ENCODE measurements at places on chromosomes 2 and 18. TPM values are rescaled to one million over a fixed set of nuclear protein-coding genes. Genes with fewer than 3 reads are reported as not detected.

- H3K4me1 ChIP-seq: peaks cover 5% of the 10 kb centered on the region
- H3K4me3 ChIP-seq: no peak overlapping the region
- H3K27me3 ChIP-seq: no peaks in the 10 kb centered on the region
- peak overlapping the region; percentile 74 for H3K27ac ChIP-seq
- DNase-seq: peak; percentile 83
Measured at GRCh38 chr2:179460181-179460929, 195.7 kb upstream of the SESTD1 start.

DNA sequence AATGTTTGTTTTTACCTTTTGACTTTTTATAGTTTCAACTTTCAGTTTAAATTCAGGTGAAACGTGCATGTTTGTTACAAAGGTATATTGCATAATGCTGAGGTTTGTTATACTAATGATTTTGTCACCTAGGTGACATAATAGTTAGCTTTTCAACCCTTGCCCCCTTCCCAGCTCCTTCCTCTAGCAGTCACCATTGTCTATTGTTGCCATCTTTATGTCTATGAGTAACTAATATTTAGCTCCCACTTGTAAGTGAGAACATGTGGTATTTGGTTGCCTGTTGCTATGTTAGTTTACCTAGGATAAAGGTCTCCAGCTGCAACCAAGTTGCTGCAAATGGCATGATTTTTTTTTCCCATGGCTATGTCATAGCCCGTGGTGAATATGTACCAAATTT, 322.3 kb upstream of the SETBP1 start:
- no peak overlapping the region for H3K27ac ChIP-seq
- no peak for DNase-seq
- no peaks in the 10 kb centered on the region for H3K4me1 ChIP-seq
- H3K36me3 ChIP-seq: no peaks in the 10 kb centered on the region
- no peaks in the 10 kb centered on the region for H3K27me3 ChIP-seq

GRCh38 chr2:141589314-141589713, 541.5 kb downstream of the LRP1B start:
- H3K27ac ChIP-seq: no peak overlapping the region
- no peak for DNase-seq
- no peaks in the 10 kb centered on the region for H3K4me1 ChIP-seq
- H3K4me3 ChIP-seq: no peak overlapping the region

DNA sequence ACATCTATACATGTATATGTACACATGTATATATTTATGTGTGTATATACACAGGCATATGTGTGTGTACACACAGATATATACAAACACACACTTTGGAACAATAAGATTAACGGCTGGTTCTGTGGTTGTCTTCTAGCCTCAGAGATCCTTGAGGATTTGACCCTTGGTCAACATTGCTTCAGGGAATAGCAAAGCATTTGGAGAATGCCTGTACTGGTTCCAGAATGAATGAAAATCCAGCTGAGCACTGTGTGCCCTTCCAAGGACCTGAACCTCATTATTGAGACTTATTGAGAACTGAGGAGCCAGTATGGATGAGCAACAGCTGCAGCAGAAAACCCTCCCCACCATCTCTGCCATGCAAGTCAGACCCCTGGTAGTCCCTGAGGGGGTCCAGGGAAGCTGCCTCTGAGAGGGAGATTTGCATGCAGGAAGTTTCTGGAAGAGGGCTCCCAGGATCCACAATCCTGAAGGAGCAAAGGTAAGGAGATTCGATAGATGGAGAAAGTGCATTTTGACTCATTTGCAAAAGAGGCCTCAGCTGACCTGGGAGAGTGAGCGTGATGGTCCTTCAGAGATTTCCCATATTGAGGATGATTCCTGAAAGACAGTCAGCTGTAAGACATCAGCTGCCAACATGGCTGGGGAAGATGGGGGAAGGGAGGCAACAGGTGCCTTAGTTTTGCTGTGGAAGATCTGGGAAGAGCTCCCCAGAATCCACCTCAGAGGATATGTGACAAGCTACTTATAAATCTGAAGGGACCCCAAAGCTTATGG, 166.6 kb upstream of the NCKAP5 start:
- DNase-seq: no peak
- H3K4me1 ChIP-seq: no peaks in the 10 kb centered on the region
- no peak overlapping the region for H3K27ac ChIP-seq
- no peak overlapping the region for H3K4me3 ChIP-seq
- no peaks in the 10 kb centered on the region for H3K27me3 ChIP-seq

- no peak overlapping the region for H3K27ac ChIP-seq
- H3K4me1 ChIP-seq: no peaks in the 10 kb centered on the region
- no peaks in the 10 kb centered on the region for H3K36me3 ChIP-seq
- no peaks in the 10 kb centered on the region for H3K27me3 ChIP-seq
Measured at GRCh38 chr2:1438972-1439371, 25.7 kb downstream of the TPO start.

- H3K36me3 ChIP-seq: no peaks in the 10 kb centered on the region
- no peak overlapping the region for H3K27ac ChIP-seq
Measured at GRCh38 chr2:206936843-206937230, 2.5 kb upstream of the CPO start.

DNA sequence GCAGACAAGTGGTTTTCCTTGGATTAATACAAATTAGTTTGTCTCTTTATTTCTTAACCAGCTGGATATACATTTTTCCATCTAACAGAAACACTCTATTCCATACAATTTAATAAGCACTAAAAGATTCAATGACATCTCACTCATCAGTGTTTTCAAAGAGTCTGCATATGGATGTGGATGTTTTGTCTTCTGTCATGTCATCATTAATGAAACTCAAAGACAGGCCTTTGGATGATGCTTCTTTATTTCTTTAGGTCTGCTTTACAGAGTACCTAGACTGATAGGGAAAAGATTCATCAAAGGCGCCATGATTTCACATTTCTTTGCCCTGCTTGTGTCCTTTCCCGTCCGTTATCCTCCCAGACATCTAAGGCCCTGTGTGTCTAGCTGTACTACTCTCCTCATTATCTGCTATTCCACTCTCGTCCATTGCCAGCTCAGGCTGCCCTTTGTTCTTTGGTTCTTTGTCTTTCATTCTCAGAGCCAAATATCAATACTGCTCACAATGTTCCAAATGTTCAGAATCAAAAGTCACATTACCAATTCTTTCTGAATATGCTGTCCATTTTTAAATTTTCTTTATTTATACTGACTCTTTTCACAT, 232.3 kb upstream of the CHAC2 start:
- H3K4me1 ChIP-seq: no peaks in the 10 kb centered on the region
- H3K4me3 ChIP-seq: no peak overlapping the region
- no peaks in the 10 kb centered on the region for H3K36me3 ChIP-seq
- DNase-seq: no peak
- no peaks in the 10 kb centered on the region for H3K27me3 ChIP-seq

- H3K27me3 ChIP-seq: no peaks in the 10 kb centered on the region
- no peak overlapping the region for H3K4me3 ChIP-seq
- no peak overlapping the region for H3K27ac ChIP-seq
- no peak for DNase-seq
- H3K36me3 ChIP-seq: no peaks in the 10 kb centered on the region
- no peaks in the 10 kb centered on the region for H3K4me1 ChIP-seq
Measured at GRCh38 chr2:214169736-214170135, 241.1 kb upstream of the VWC2L start.

DNA sequence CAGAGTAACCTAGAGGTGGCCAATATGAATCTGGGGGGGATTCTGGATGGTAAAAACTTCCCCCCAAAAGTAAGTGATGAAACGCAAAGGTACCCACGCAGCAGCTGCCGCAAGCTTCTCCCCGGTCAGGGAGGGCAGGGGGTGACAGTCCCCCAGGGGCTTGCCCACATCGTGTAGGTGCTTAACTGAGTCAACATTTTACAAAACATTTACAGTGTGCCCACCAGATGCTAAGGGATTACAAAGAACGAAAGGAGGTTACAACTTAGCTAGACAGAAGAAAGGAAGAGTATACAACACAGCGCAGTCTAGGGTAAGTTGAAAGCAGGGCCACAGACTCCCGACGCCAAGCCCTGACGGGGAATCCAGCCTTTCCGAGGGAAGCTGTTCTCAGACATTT, 45.6 kb downstream of the LPIN2 start:
- no peak overlapping the region for H3K27ac ChIP-seq
- no peaks in the 10 kb centered on the region for H3K27me3 ChIP-seq
- no peak overlapping the region for H3K4me3 ChIP-seq
- no peaks in the 10 kb centered on the region for H3K4me1 ChIP-seq

- H3K4me3 ChIP-seq: peak overlapping the region; percentile 23
- peak overlapping the region; percentile 84 for H3K27ac ChIP-seq
- no peaks in the 10 kb centered on the region for H3K27me3 ChIP-seq
- DNase-seq: peak; percentile 89
- H3K4me1 ChIP-seq: peaks cover 76% of the 10 kb centered on the region
Measured at GRCh38 chr18:70337139-70337972, 48.5 kb downstream of the SOCS6 start.

DNA sequence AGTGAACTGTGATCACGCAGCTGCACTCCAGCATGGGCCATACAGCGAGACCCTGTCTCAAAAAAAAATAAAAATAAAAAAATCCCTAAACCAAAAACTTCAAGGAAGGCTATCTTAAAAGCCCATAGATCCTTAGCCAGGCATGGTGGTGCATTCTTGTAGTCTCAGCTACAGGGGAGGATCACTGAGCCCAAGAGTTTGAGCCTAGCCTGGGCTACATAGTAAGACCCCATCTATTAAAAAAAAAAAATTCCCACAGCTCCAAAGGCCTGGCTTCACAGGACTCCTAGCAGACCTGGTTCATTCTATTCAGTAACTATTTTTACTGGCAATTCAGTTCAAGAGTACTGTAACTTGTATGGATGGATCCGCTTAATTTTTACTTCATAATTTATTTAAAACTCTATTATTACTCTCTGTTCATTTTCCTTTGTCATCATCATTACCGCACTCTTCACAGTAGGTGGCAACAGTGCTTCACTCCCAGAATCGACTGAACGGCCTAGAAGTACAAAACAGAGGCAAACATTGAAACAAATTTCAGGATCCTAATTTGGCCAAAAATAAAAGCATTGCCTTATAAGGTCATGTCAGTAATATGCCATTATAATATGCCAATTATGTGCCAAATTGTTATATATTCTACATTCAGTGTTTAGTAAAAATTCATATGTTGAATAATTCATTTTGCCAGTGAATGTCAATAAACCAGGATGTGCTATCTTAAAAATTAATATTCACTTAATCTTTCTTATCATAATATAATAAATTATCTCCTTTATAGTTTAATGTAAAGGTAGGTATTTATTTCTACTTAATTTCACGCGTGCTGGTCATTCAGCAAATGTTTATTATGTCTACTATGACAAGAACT, 14.3 kb upstream of the STAM2 start:
- H3K4me3 ChIP-seq: no peak overlapping the region
- no peaks in the 10 kb centered on the region for H3K4me1 ChIP-seq
- peak; percentile 48 for DNase-seq
- H3K36me3 ChIP-seq: no peaks in the 10 kb centered on the region
- H3K27me3 ChIP-seq: no peaks in the 10 kb centered on the region

DNA sequence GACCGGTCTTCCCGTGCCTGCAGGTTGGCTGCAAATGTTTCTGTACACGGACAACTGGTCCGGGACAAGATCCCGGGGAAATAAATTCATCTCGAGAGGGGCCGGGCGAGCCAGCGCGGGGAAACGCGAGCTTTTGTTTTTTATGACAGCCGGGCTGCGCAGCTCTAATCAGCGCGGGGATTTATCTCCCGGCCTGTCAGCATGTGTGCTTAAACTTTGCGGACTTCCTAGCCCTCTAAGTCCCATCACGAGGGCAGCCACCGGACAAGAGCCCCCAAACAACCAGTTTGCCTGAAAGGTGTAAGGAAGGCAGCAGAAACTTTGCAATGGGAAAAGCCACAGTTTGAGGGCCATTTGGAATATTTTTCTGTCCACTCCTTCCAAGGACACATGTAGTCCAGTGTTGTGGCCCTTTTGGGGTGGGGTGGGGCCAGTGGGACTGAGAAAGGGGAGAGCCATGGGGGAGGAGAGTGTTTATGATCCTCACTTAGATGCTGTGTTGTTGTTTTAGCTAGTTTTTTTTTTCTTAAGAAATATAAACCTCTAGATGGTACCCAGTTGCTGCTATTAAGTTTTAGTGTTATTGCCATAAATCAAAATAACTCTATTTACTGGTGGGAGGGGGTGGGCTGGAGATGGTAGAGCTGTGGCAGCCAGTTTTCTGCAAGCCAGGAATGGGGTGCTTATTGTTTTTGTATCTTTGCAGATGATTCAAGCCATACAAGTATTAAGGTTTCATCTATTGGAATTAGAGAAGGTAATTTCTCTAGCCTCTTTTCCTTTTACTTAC, 6.0 kb downstream of the MEIS1 start:
- no peak overlapping the region for H3K27ac ChIP-seq
- no peaks in the 10 kb centered on the region for H3K36me3 ChIP-seq
- H3K4me3 ChIP-seq: no peak overlapping the region
- no peak for DNase-seq
- H3K27me3 ChIP-seq: no peaks in the 10 kb centered on the region
- H3K4me1 ChIP-seq: no peaks in the 10 kb centered on the region

DNA sequence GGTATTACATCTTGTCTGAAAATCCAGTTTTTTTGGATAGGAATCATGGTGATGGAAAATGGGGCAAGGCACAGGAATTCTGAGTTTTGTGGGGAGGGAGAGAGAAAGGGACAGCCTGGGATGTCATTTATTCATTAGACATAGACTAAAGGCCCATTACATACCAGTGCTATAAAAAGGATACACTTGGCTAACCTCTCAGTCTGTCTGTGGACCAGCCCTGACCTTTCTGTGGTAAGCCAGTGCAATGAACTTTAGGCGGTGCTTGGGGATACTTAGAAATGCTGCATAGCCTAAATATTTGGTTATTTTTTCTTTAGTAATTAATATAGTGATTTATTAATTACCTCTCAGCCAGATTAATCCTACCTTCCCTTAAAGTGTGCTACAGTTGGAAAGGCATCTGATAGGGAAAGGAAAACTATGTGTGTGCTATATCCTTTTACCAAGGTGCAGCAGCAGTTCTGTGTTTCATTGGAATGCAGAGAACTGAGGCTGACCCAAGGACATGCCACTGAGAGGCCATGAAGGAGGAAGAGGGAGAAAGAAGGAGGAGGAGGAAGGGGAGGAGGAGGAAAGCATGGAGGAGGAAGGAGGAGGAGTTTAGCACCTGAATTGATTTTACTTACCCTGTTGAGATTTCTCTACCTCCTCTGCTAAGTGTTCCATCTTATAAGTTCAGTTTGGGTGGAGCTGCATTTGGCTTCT, 37.5 kb downstream of the KCNS3 start:
- no peaks in the 10 kb centered on the region for H3K4me1 ChIP-seq
- no peak overlapping the region for H3K4me3 ChIP-seq
- H3K27me3 ChIP-seq: no peaks in the 10 kb centered on the region

MYL1 gene
- not detected for total RNA-seq

DNAH6 gene
- 1.6 TPM for total RNA-seq

CERKL gene
- 0.66 TPM for total RNA-seq

CPO gene
- 0.32 TPM for total RNA-seq

TBR1 gene
- 0.17 TPM for total RNA-seq

SPATA3 gene
- total RNA-seq: not detected

COQ10B gene
- 20.4 TPM for total RNA-seq
